ENCODE measurements at places on chromosomes 7 and 10. TPM values are rescaled to one million over a fixed set of nuclear protein-coding genes. Genes with fewer than 3 reads are reported as not detected.

DNA sequence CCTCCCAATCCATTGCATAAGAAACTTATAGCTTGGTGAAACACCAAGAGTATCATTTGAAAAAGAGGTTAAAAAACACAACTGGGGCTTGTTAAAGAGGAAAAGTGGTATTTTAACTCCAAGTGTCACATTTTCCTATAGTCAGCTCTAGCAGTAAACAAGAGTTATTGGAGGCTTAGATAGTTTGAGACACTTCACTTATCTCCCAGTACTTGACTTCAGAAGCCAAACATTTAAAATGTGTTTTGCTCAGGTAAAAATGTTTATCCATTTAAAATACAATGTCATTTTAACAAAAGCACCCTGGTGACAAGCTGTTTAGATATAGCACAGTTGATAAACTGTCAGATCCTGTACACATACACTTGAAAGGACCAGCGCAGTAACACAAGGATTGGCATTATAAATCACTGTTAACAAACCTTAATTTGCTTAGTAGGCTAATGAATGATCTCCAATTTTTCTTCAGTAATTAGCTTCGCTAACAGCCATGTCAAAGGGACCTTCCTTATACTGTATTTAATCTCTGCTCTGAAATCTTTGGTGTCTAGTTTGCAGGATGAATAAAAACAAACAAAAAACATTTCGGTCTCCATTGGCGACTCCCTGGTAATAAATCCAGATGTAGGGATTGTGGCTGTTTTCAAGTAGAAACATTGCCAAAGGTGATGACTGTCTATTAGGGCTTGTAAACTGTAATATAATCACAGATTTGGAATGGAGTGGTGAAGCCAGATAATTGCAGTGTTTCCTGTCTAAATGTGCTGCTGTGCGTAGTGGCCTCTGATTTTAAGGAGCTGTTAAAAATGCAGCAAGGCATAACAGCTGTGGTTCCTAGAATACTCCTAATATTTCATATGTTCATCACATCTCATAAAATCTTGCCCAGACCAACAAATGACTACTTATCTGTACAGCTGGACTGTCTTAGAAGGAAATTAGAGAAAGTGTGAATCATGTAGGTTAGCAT, 545.1 kb downstream of the AUTS2 start:
- no peak for DNase-seq

DNA sequence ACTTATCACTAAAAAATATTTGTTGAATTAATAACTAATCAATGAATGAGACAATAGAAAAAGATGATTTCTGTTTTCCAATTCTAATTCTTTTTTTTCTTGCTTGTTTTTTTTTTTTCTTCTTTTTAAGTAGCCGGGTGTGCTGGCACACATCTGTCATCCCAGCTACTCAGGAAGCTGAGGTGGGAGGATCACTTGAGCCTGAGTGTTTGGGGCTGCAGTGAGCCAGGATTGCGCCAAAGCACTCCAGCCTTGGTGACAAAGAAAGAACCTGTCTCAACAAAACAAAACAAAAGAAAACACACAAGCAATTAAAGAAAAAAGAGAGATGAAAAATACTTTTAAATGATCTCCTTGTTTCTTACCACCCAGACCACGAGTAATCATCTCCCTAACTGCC, 1109.3 kb downstream of the REEP3 start:
- no peak for DNase-seq

DNA sequence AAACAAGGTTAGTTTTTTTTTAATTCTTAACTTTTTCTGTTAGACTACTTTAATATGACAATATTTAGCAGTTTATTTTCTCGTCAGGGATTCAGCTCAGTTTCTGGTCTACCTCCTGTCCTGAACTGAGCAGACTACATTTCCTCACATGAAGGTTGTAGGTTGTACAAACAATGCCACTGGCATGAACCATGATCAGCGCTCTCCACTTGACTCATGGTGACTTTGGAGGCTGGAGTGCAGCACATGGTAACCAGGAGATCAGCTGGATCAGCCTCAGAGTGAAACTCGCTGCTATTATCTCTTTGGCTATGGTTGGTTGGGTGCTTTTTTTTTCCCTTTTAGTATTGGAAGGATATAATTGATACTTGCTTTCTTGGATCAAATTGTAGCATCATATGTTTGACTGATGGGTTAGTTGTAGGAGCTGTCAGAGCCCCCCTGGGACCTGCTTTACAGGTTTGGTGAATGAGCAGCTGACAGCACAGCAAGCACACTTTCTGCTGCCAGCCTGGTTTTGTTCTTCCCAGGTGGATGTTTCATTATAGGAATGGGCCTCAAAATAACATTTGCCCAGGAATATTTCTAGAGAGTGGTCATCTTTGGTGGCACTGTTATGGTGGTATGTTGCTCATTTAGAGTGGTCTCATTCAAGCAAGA, 556.4 kb downstream of the AUTS2 start:
- no peak for DNase-seq

- DNase-seq = no peak
Measured at GRCh38 chr7:138625849-138626230, 75.3 kb downstream of the SVOPL start.

DNA sequence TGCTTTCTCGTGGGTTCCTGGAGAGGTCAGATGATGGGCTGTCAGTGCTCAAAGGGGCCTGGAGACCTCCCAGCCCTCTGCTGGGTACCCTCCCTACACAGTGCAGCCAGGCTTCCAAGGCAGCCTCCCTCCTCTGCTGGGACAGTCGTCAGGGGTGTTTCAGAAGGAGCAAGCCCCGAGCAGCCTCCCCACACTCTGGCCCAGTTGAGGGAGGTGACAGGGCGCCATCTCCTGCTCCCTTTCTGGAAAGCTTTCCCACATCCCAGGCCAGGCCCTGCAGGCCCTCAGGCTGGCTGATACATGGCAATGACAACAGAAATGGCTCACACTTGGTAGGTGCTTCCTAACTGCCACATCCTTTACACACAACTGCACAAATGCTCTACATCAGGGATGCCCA, 32.1 kb downstream of the KCNMA1 start:
- DNase-seq = no peak

DNA sequence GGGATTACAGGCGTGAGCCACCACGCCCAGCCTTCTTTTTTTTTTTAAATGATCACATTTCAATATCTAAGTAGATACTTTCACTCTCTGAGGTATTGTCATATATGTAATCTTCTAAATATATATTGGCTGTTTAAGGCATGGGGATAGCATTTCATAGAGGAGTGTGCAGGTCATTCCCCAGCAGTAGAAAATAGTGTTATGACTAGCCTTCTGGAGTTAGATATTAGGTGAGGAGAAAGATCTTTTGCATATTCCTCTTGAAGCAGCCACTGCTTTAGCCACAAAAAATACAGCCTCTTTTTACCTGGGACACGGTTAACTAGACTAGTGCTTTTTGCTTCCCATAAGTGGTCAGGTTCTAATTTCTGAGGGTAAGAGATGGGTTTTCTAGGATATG, 28.9 kb downstream of the ADD3 start:
- DNase-seq = no peak

GRCh38 chr10:110217662-110218008, 10.2 kb downstream of the MXI1 start:
- DNase-seq = no peak

GRCh38 chr10:5608608-5609220, 57.7 kb downstream of the ASB13 start:
- DNase-seq = no peak

DNA sequence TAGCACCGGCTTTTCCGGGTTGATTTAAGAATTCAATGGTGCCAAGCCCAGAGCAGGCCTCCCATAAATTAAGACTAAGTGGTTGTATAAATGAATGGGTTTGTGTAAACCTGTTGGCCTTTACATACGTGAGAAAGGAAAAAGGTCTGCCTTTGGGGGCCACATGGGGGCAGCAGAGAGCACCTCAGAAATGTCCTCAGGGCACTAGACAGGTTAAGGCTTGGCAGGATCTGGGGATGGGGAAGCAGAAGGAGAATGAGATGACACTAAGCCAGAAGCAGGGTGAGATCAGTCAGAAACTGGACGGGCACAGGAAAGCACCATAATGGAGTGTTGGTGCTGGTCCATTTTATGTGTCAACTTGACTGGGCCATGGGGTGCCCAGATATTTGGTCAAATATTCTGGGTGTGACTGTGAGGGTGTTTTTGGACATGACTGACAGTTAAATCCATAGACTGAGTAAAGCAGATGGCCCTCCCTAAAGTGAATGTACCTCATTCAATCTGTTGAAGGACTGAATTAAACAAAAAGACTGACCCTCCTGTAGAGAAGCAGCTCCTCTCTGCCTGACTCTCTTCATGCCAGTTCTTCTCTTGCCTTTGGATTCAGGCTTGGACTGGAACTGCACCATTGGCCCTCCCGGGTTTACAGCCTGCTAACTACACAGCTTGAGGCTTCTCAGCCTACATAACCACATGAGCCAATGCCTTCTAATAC, 58.9 kb downstream of the FRMPD2 start:
- peak; percentile 58 for DNase-seq

GRCh38 chr10:19500959-19501358, 315.3 kb upstream of the PLXDC2 start:
- DNase-seq = no peak

DNA sequence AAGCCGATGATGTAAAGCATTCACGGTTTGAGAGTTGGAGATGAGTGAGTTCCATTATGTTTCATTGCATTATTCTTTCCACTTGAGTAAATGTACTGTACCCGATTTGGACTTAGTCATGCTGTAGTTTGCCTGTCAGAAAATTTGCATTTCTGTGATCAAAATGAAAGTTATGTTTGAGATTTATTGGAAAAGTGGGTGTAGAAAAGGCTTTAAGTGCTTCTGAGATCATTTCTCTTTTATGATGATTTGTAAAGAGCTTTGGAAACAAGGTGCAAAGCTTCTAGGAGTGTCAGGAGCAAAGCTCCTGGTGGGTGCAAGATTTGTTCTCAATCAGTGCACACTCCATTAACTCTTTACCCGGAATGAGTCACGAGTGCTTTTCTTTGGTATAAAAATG, 204.1 kb upstream of the POM121L12 start:
- no peak for DNase-seq

DNA sequence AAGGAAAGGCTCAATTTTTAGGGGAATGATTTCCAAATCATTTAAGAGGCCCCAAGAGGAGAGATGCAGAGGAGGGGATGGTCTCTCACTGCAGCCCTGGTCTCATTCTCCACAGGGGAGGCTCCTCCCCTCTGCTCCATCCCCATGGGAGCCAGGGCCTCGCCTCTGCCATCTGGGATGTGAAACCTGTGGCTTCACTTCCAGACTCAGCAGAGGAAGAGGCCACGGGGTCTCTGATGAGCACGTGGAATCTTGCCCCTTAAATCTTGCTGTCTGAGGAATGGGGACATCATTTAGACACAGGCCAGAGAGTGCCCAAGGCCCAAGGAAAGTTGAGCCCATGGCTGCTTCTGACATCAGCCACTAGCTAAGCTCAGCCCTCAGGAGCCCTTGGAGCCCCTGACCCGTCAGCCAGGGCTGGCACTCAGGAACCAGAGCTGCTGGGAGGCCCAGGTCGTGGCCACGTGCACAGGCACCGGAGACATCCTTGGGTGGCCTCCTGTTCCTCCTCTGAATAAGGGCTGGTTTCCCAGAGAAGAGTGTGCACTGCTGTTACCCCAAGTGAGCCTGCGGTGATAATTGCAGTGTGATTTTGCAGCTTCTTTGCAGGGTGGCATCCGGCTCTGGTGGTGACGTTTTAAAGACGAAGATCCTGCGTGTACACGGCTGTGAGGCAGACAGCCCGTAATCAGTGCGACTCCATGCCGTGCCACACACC, 50.5 kb downstream of the VIPR2 start:
- peak; percentile 16 for DNase-seq

GRCh38 chr7:136293841-136294391, 316.8 kb upstream of the MTPN start:
- DNase-seq = no peak

- DNase-seq = peak; percentile 48
Measured at GRCh38 chr7:74454021-74454924, 567 bp downstream of the GTF2IRD1 start.

- DNase-seq = no peak
Measured at GRCh38 chr7:81235997-81236396, 317.1 kb upstream of the SEMA3C start.

- no peak for DNase-seq
Measured at GRCh38 chr7:102898532-102898859, 14.3 kb upstream of the LRRC17 start.

DNA sequence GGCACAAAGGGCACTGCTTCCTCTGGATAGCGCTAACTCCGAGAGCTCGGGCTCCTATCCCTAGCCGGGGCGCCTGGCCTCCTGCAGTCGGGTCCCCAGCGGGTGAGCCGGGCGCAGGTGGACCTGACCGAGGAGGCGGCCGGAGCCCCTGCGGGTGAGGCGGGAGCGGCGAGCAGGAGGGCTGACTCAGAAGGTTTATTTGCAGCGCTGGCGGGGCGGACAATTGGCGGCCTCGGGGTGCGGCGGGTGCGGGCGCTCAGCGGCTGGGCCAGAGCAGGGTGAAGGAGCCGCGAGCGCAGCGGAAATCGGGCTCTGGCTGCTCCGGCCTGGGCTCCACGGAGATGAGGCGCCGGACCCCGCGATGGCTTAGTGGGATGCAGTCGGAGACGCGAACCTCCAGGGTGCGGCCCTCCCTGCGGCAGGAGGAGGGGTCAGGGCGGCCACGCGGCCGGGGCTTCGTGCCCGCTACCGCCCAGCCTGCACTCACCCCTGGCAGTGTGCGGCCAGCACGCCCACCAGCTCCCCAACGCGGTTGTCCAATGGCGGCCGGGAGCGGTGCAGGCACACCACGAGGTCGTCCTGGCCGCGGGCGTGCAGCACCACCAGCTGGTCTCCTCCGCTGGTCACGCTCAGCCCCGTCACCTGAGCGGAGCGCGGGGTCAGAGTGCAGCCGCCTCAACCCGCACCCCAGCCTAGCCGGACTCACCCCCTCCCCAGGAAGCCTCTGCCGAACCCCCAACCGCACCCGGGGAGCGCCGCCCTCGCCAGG, 16.1 kb downstream of the MYO1G start:
- no peak for DNase-seq

GRCh38 chr10:43855667-43856210, 207.1 kb upstream of the ZNF32 start:
- no peak for DNase-seq

- DNase-seq = no peak
Measured at GRCh38 chr7:78487464-78487863, 688.9 kb downstream of the PHTF2 start.

DNA sequence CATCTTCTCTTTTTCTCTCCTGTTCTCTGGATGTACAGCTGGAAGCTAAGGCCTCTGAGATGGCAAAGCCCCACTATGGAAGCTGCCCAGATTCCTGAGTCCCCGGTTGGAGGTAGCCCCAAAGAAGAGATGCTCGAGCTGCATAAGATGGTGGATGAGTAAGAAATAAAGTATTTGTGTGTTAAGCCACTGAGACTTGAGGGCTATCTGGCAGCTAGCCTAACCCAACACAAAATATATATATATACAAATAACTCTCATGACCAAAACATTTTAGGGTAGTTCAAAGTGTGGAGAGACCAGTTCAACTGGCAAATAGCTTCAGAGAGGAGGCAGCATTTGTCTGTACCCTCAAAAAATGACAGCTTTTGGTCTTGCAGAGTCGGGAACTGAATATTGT, 72.4 kb upstream of the PDE1C start:
- no peak for DNase-seq

- DNase-seq = no peak
Measured at GRCh38 chr10:64376167-64376566, 855.0 kb downstream of the REEP3 start.

AS3MT gene
- 0.85 TPM for total RNA-seq

LRGUK gene
- 0.07 TPM for total RNA-seq

ANKRD30A gene
- not detected for total RNA-seq

WEE2 gene
- total RNA-seq = not detected

ADRB1 gene
- total RNA-seq = not detected

BBIP1 gene
- total RNA-seq = 36.4 TPM

ZNF775 gene
- total RNA-seq = 6.0 TPM

TRIL gene
- total RNA-seq = not detected

GARS1 gene
- 345 TPM for total RNA-seq

ARMC3 gene
- not detected for total RNA-seq

HMX2 gene
- total RNA-seq = 0.43 TPM

CH25H gene
- 0.12 TPM for total RNA-seq
